ENCODE measurements at places on chromosomes 11 and 22. TPM values are rescaled to one million over a fixed set of nuclear protein-coding genes. Genes with fewer than 3 reads are reported as not detected.

DNA sequence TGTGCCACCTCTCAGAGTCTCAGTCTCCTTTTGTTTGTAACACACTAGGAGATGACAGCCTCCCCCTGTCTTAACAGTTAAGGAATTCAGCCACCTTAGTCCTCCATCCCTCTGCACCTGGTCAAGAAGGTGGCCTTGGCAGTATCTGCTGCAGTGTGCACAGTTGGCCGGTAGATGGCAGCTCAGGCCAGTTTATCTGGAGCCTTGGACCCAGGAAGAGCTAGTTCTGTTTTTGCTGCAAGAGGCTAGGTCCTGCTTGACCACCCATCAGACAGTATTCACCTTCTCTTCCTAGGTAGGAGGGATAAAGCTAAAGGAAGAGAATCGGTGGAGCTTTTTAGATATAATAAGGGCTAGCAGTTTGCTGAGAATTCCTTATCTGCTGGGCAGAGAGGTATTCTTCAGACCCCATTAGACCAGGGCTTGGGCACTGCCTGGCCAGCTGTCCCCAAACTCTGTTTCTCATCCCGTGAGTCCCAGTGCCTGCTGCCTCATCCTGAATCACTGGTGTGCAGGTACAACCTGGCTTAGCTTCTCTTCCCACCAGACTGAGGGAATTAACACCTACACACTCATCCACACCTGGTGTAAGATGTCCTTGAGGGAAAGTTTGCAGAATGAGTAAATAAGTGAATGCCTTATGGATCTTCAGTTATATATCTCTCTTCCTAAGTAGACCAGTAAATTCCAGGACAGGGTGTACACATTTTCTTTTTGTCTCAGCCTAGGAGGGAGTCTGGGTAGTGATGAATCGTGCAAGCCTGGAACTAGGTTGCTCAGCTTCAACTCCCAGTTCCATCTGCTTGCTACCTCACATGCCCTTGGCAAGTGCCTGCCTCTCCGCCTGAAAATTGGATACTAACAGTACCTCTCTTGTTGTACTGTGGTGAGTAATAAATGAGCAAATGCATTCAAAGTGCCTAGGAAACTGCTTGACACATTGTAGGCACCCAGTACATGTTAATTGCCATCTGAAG lies 70.8 kb upstream of the NARS2 start:
- H3K4me1 ChIP-seq = no peaks in the 10 kb centered on the region
- no peaks in the 10 kb centered on the region for H3K36me3 ChIP-seq
- H3K27me3 ChIP-seq = peaks cover 76% of the 10 kb centered on the region
- no peak overlapping the region for H3K4me3 ChIP-seq
- DNase-seq = peak; percentile 76

GRCh38 chr11:91158891-91159537 lies 936.2 kb upstream of the CHORDC1 start:
- no peak for DNase-seq
- H3K4me3 ChIP-seq = 0 out of 2 replicates have a peak overlapping the region, but pooled peaks have one; percentile 7
- no peak overlapping the region for H3K27ac ChIP-seq
- peaks cover 24% of the 10 kb centered on the region for H3K4me1 ChIP-seq
- no peaks in the 10 kb centered on the region for H3K27me3 ChIP-seq

OR51B2 gene
- total RNA-seq = not detected

CREB3L1 gene
- 3.1 TPM for total RNA-seq

PARVG gene
- not detected for total RNA-seq

DNA sequence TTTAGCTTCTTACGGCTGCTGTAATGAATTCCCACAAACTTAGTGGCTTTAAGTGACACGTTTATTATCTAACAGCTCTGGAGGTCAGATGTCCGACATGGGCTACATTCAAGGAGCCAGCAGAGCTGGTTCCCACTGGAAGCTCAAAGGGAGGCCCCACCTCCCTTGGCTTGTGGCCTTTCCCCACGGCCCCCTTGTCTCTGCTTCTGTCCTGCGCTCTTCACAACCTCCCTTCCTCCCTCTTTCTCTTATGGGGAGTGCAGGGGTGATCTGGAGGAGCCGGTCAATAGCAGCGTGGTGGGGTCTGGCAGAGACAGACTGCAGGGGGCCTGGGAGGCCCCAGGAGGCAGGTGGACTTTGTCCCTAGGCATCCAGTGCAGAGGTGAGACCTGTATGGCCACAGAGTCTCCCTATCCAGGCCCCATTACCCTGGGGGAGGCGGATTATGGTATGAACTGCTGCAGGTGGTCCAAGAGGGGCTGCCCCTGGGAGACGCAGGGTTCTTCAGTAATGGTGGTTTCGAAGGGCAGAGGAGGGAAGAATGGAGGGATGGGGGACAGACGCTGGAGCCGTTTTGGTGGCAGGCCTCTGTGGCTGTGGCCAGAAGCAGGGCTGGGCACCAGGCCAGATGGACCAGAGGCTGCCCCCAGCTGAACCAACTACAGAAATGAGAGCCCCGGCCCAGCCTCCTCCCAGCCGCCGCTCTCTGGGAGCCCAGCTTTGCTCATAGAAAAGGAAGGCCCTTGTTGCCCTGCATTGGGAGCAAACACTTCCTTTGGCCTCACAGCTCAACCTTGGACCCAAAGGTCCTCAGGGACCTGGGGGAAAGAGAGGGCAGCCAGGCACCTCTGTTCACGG lies 30.7 kb upstream of the KCNQ1OT1 start:
- H3K4me1 ChIP-seq = no peaks in the 10 kb centered on the region
- no peaks in the 10 kb centered on the region for H3K36me3 ChIP-seq
- no peak overlapping the region for H3K27ac ChIP-seq
- DNase-seq = no peak
- peaks cover 13% of the 10 kb centered on the region for H3K27me3 ChIP-seq
- no peak overlapping the region for H3K4me3 ChIP-seq

RBMXL2 gene
- total RNA-seq = not detected

ZW10 gene
- 19.3 TPM for total RNA-seq

GRCh38 chr11:12731841-12732336 lies 57.7 kb downstream of the TEAD1 start:
- H3K27ac ChIP-seq = no peak overlapping the region
- H3K4me1 ChIP-seq = peaks cover 25% of the 10 kb centered on the region
- no peaks in the 10 kb centered on the region for H3K36me3 ChIP-seq
- no peak for DNase-seq

- H3K27ac ChIP-seq = no peak overlapping the region
- no peaks in the 10 kb centered on the region for H3K36me3 ChIP-seq
- no peak for DNase-seq
- H3K4me1 ChIP-seq = no peaks in the 10 kb centered on the region
- H3K4me3 ChIP-seq = no peak overlapping the region
Observed at GRCh38 chr11:116893437-116893836, 56.0 kb upstream of the APOA1 start.

GRCh38 chr11:46480909-46481308 lies 89.3 kb upstream of the CHRM4 start:
- H3K4me1 ChIP-seq = no peaks in the 10 kb centered on the region
- H3K27me3 ChIP-seq = no peaks in the 10 kb centered on the region
- no peaks in the 10 kb centered on the region for H3K36me3 ChIP-seq

- no peak overlapping the region for H3K27ac ChIP-seq
- no peak overlapping the region for H3K4me3 ChIP-seq
- no peak for DNase-seq
Observed at GRCh38 chr22:24175160-24175808, 6.0 kb upstream of the SUSD2 start.

INSC gene
- not detected for total RNA-seq

GRCh38 chr11:24124876-24125275 lies 372.0 kb upstream of the LUZP2 start:
- no peak overlapping the region for H3K27ac ChIP-seq
- H3K36me3 ChIP-seq = no peaks in the 10 kb centered on the region
- no peak for DNase-seq
- no peaks in the 10 kb centered on the region for H3K4me1 ChIP-seq
- no peaks in the 10 kb centered on the region for H3K27me3 ChIP-seq

- no peak for DNase-seq
- no peaks in the 10 kb centered on the region for H3K4me1 ChIP-seq
- H3K36me3 ChIP-seq = no peaks in the 10 kb centered on the region
- H3K4me3 ChIP-seq = no peak overlapping the region
- no peak overlapping the region for H3K27ac ChIP-seq
Observed at GRCh38 chr22:17228725-17229126, 9.5 kb upstream of the ADA2 start.

- H3K4me1 ChIP-seq = no peaks in the 10 kb centered on the region
- no peaks in the 10 kb centered on the region for H3K27me3 ChIP-seq
- H3K27ac ChIP-seq = no peak overlapping the region
- no peak for DNase-seq
Observed at GRCh38 chr22:45131749-45132148, 32.0 kb upstream of the NUP50 start.

GRCh38 chr11:37811349-37811748 lies 1213.3 kb upstream of the RAG2 start:
- H3K4me3 ChIP-seq = no peak overlapping the region
- no peak overlapping the region for H3K27ac ChIP-seq
- H3K4me1 ChIP-seq = no peaks in the 10 kb centered on the region
- no peak for DNase-seq

MUC5AC gene
- 0.09 TPM for total RNA-seq

EFCAB6 gene
- 2.5 TPM for total RNA-seq

ANKRD49 gene
- 12.7 TPM for total RNA-seq

P2RY2 gene
- total RNA-seq = 19.8 TPM

DNA sequence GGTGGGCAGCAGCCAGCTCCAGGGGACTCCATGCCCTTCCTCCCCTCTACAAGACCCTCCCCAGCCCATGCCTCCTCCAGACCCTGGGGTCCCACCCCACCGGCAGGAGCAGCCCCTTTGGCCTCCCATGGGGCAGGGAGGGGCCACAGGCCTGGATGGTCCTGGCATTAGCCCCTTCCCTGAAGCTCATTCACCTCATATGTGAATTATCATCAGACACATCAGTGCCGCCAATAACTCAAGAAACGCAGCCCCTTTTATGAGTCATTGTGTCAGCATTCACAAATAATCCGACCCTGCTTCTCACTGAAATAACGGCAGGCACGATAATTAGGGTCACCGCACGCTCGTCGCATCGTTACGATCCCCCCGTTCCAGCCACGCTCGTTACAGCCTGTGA lies 124.2 kb downstream of the BRD1 start:
- H3K4me1 ChIP-seq = no peaks in the 10 kb centered on the region
- peaks cover 100% of the 10 kb centered on the region for H3K27me3 ChIP-seq
- no peak for DNase-seq
- H3K4me3 ChIP-seq = no peak overlapping the region
- H3K36me3 ChIP-seq = no peaks in the 10 kb centered on the region

SPTBN2 gene
- 66.8 TPM for total RNA-seq

- no peak for DNase-seq
- no peaks in the 10 kb centered on the region for H3K36me3 ChIP-seq
- no peak overlapping the region for H3K4me3 ChIP-seq
- H3K4me1 ChIP-seq = no peaks in the 10 kb centered on the region
- H3K27ac ChIP-seq = no peak overlapping the region
- H3K27me3 ChIP-seq = peaks cover 20% of the 10 kb centered on the region
Observed at GRCh38 chr11:7311903-7312302, 60.2 kb downstream of the SYT9 start.

GRCh38 chr22:38033522-38034277 lies 23.5 kb upstream of the PICK1 start:
- H3K4me3 ChIP-seq = no peak overlapping the region
- no peak for DNase-seq
- H3K36me3 ChIP-seq = no peaks in the 10 kb centered on the region
- H3K27me3 ChIP-seq = peaks cover 10% of the 10 kb centered on the region
- H3K27ac ChIP-seq = no peak overlapping the region
